ENCODE measurements at places on chromosomes 11 and 22.
A peak's percentile ranks its signal among the peaks of the same experiment; 100 is the strongest.

DNA sequence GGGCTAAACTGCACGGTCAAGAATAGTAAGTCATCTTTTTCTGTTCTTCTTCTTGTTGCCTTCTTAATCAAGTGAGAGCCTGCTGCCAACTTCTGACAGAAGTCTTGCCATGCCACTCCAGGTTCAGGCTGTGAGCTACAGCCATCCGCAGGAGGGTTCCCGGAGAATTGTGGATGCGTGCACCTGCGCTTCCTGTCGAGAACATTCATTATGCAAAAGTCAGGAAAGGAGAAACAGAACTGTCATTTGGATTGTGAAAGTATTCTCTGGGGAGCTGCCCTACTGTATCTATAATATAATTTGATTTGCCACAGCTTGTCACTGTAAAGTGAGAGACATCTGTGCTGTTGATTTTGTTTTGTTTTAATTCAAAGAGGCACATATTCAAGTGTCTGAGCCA lies 12.3 kb downstream of the IL17RA start:
- DNase-seq: no peak

- peak; percentile 64 for DNase-seq
These were observed 725 bp downstream of the ARHGAP42 start for GRCh38 chr11:100687630-100688395.

DNA sequence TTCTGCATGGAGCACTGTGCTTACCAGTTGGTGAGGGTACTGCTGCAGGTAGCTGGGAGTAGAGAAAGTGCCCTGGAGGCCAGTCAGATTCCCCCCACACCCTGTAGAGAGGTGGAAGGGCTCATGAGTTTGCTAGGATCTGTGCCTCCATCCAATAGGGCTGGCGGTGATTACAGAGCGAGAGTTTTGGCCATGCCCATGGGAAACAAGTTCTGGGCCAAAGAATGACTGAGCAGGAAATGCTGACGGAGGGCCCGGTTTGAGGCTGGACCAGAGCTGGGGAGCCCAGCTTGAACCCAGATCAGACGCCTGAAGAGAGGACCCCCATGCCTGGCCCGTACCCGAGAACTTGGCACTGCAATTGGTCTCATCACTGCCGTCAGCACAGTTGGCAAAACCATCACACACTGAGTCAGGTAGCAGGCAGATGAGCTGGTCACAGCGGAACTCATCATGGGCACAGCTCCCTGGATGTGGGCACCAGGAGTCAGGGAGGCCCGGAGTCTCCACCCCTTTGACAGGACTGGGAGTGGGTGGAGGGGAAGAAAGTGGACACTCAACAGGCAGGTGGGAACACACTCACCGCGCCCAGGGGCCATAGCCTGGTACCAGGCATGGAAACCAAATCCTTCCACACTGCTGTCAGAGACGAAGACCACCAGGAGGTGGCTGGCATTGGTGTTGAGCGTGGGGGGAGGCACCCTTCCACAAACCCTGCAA lies 2.1 kb downstream of the MFRP start:
- no peak for DNase-seq

- DNase-seq: no peak
These were observed 83.5 kb downstream of the C22orf31 start for GRCh38 chr22:28978158-28978557.

DNA sequence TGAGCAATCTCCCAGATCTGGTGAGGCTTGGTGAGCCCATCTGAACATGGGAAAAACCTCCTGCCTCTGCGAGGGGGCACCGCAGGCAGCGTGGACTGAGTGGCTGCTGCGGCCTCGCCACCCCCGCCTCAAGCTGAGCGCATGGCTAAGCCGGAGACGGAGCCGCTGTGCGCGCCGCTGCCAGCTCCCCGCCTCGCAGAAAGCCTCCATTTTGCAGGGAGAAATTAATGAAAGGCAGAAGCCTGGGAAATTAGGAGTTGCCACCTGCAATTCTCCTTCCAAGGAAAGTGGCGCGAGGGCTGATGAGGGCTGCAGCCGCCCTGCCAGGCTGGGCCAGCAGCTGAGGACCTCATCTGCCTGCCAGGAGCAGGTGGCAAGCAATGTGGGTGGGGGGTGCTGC lies 35.6 kb upstream of the TCF20 start:
- no peak for DNase-seq

GRCh38 chr22:49827853-49828598 lies at the start of gene BRD1:
TSS of gene BRD1 (minus strand) at chr22:49827873. CDS start at chr22:49824317, 3,556 bp downstream.
- peak; percentile 32 for DNase-seq

- no peak for DNase-seq
These were observed 169.0 kb downstream of the TBC1D22A start for GRCh38 chr22:46931414-46931813.

- DNase-seq: no peak
These were observed 9.8 kb upstream of the FAM111B start for GRCh38 chr11:59097113-59097708.

DNA sequence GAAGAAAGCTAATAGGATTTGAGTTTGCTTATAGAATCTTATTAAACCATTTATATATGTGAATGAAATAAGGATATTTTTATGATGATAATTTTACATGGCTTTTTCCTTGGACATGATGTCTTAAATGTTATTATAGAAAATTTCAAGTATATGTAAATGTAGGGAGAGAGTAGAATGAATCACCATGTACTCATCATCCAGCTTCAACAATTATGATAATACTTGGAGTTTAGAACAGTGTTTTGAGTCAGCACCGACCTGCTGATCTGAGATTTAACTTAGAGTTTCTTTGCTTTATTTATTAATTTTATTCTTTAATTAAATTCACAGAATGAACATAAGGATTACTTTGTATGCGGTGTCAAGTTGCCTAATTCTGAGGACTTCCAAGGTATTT lies 193.5 kb downstream of the UVRAG start:
- no peak for DNase-seq

Data from forelimb muscle (tissue), 1 donor.